ENCODE measurements at places on chromosomes 5 and 9.
A peak's percentile ranks its signal among the peaks of the same experiment; 100 is the strongest.

- no peaks in the 10 kb centered on the region for H3K36me3 ChIP-seq
- no peak overlapping the region for H3K4me3 ChIP-seq
- no peaks in the 10 kb centered on the region for H3K4me1 ChIP-seq
- no peak for DNase-seq
These were observed 838.0 kb upstream of the DMAC1 start for GRCh38 chr9:8637626-8638025.

DNA sequence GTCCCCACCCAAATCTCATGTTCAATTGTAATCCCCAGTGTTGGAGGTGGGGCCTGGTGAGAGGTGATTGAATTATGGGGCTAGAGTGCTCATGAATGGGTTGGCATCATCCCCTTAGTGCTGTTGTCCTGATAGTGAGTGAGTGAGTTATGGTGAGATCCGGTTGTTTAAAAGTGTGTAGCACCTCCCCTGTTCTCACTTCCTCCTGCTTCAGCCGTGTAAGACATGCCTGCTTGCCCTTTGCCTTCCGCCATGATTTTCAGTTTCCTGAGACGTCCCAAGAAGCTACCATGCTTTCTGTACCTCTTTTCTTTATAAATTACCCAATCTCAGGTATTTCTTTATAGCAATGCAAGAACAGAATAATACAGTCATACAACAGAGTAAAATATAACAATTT lies 742 bp upstream of the LECT2 start:
- no peaks in the 10 kb centered on the region for H3K36me3 ChIP-seq
- DNase-seq = no peak
- no peak overlapping the region for H3K4me3 ChIP-seq
- H3K27me3 ChIP-seq = peaks cover 17% of the 10 kb centered on the region

DNA sequence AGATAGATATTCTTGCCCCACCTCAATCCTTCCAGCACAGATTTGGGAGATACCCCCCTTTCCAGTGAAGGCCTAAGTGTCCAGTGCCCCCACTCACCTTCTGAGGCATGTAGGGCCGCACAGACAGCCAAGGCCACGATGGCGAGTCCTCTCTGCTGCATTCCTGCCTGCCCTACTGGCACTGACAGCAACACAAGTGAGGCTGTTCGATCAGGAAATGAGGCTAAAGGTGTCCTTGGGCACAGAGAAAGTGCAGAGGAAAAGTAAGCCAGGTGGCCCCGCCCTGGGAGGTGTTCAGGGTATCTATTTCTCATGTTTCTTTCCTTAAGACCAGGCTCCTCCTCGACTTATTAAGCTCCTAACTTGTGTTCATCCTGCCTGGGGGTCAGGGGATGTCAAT lies at the start of gene CCL28:
Gene CCL28, minus strand, starts transcription at position 236 of the 400 bp plus-strand sequence. Its CDS starts 75 bp downstream, at position 161.
- peaks cover 1% of the 10 kb centered on the region for H3K27me3 ChIP-seq
- no peak within 1 kb of the TSS for H3K27ac ChIP-seq
- DNase-seq = no peak
- H3K4me3 ChIP-seq = no peak within 1 kb of the TSS
- no peaks in the 10 kb centered on the region for H3K36me3 ChIP-seq

DNA sequence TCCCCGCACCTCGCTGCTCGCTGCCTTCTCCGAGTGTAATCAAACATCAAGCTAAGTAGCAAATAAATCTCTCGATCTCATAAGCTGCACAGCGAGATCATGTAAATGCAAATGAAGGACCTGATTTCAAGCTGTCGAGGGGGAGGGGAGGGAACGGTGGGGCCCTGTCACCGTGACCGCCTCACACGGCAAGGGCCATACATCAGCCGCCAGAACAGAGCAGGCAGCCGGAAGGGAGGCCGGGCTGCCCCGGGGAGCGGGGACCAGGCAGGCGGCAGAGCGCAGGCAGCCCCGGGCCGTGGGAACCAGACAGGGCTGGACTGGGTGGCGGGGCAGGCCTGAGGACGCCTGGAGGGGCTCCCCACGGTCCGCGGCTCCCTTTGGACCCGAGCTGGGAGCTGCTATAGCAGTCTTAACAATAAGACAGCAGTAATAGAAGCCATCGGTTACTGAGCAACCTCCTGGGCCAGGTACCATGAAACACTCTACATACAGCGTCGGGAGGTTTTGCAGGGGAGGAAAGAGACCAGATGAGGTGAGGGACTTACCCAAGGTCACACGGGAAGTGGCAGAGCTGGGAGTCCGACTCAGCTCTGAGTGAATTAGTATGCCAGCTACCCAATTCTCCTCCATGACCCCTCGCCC lies 76.8 kb downstream of the CFAP77 start:
- peak; percentile 76 for DNase-seq
- H3K4me1 ChIP-seq = peaks cover 24% of the 10 kb centered on the region
- peaks cover 52% of the 10 kb centered on the region for H3K27me3 ChIP-seq
- no peak overlapping the region for H3K27ac ChIP-seq

- H3K27me3 ChIP-seq = no peaks in the 10 kb centered on the region
- peak; percentile 77 for DNase-seq
- H3K4me3 ChIP-seq = no peak overlapping the region
- H3K36me3 ChIP-seq = peaks cover 32% of the 10 kb centered on the region
- H3K27ac ChIP-seq = peak overlapping the region; percentile 40
These were observed 8.4 kb downstream of the UBTD2 start for GRCh38 chr5:172274951-172275753.

- no peaks in the 10 kb centered on the region for H3K36me3 ChIP-seq
- H3K4me3 ChIP-seq = no peak overlapping the region
- H3K27me3 ChIP-seq = no peaks in the 10 kb centered on the region
- no peak for DNase-seq
- H3K4me1 ChIP-seq = no peaks in the 10 kb centered on the region
- H3K27ac ChIP-seq = no peak overlapping the region
These were observed 28.6 kb upstream of the SELENOP start for GRCh38 chr5:42840269-42840668.

DNA sequence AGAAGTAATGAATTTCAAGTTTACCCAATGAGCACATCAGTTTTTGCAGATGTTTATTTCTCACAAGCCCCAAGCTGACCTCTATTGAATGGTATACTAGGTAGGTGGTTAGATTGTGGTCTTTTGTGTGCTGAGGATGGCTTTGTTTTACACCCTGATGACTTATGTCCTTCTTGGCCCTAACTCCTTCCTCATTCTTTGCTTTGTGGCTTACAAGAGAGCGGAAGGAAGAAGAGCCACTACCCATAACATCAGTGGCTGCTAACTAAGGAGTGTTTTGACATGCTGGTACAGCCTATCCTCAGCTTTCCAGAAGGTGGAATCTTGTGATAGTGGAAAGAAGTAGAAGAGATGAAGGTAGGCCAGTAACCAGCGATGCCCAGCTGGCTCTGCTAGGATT lies 85.7 kb upstream of the NTRK2 start:
- H3K4me1 ChIP-seq = no peaks in the 10 kb centered on the region
- no peak overlapping the region for H3K27ac ChIP-seq
- no peaks in the 10 kb centered on the region for H3K36me3 ChIP-seq

- H3K27ac ChIP-seq = no peak overlapping the region
- H3K36me3 ChIP-seq = no peaks in the 10 kb centered on the region
These were observed 81.7 kb upstream of the CPEB4 start for GRCh38 chr5:173806270-173807035.

DNA sequence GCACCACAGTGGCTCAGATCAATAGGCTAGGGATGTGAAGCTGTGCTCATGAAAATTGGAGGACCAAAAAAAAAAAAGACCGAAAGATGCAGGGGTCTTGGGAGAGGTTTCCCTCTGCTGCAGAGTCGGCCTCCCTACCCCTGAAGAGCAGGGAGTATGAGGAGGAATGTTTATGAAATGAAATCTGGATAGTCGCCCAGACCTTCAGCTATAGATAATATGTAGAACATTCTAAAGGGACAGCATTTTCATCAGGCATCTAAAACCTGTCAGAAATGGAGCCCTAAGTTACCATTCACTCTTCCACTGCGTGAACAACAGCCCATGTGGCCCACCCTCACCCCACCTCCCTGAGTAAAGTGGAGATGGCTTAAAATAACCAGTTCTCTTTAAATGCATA lies 122.9 kb downstream of the TMEM174 start:
- H3K27me3 ChIP-seq = peaks cover 76% of the 10 kb centered on the region
- no peak overlapping the region for H3K27ac ChIP-seq

DNA sequence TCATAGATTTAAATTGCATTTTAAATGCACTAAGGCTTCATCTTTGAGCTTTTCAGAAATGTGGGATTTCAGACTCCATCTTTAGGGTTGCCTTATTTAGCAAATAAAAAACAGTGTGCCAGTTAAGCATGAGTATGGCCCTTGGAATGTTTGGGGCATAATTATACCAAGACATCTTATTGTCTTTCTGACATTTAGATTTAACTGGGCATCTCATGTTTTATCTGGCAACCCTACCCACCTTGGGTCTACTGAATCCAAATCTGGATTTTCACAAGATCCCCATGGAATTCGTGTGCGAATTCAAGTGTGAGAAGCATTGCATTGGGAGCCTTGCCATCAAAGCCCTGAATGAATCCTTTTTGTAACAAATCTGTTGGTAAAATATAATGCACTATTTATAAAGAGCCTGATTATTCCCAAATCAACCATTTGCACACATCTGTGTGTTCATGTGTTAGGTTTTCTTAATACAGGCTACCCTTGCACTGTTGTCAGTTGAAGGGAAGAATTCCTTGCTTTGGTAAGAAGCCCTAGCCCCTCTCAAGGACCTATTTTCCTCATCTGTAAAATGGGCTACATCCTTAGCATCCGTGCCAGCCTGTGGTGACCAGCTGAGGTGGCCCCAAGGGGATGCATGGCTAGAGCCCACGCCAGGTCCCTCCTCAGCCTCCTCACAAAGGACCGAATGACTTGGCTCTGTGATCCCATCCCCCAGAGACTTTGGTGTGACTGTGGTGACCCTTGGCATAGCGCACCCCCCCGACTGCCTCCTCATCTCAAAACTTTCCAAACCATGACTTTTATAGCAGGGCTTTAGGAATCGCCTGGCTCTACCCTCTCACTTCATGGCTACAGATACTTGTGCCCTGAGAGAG lies 8.1 kb downstream of the GSN start:
- no peaks in the 10 kb centered on the region for H3K36me3 ChIP-seq
- H3K27ac ChIP-seq = no peak overlapping the region
- peaks cover 3% of the 10 kb centered on the region for H3K27me3 ChIP-seq
- H3K4me1 ChIP-seq = peaks cover 5% of the 10 kb centered on the region
- DNase-seq = no peak

DNA sequence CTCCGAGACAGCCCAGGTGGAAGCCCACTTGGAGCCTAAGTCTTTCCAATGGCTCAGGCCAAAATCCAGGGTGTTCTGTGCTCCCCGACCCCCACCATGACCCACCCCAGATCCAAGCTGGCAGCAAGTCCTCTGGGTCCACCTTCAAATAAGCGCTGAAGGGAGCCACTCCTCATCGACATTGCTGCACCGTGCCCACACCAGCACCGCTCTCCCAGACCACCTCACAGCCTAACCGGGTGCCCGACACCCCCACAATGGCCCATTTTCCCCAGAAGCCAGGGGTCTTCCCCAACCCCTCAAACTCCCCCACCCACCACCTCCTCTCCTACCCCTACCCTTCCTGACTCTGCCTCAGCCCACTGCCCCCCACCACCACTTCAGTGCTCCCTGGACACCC lies 50.5 kb downstream of the SEMA4D start:
- peak overlapping the region; percentile 94 for H3K27ac ChIP-seq
- peaks cover 96% of the 10 kb centered on the region for H3K4me1 ChIP-seq
- no peaks in the 10 kb centered on the region for H3K27me3 ChIP-seq

DNA sequence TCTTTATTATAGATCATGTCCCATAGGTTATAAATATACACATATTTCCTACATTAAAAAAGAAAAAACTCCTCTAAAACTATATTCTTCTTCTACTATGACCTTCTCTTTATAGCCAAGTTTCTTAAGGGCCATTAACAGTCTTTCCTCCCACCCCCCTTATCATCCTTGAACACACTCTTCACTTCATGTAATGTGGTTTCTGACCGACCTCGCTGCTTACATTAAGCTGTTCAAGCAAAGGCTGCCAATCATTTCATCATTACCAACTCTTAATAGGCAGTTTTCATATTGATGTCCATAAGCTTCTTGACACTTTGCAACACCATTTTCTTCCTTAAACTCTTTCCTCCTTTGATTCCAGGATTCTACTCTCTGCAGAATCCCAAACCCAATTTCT lies 283.0 kb upstream of the PCSK5 start:
- DNase-seq = no peak
- H3K4me1 ChIP-seq = no peaks in the 10 kb centered on the region
- no peak overlapping the region for H3K4me3 ChIP-seq
- no peaks in the 10 kb centered on the region for H3K36me3 ChIP-seq
- no peak overlapping the region for H3K27ac ChIP-seq

GRCh38 chr5:96854067-96854466 lies 22.2 kb upstream of the ERAP2 start:
- no peak for DNase-seq
- H3K27ac ChIP-seq = no peak overlapping the region
- H3K4me3 ChIP-seq = no peak overlapping the region
- H3K36me3 ChIP-seq = no peaks in the 10 kb centered on the region
- no peaks in the 10 kb centered on the region for H3K4me1 ChIP-seq

DNA sequence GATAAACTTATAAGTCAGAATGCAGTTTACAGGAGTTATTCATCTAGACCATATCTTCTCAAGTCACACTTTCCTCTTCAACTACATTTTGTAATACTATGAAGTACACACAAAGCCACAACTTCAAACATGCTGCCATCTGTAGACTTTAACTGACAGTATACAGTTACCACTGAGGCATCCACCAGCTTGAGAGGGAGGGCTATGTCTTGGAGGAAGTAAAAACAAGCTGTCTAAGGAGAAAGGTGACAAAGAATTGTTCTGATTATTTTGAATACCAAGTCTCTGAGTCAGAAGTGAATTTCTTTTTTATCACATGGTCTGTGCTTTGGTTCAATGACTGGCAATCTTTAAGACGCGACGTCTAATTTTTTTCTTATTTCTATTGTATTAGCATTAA lies 97.6 kb upstream of the CDH10 start:
- H3K27ac ChIP-seq = no peak overlapping the region
- DNase-seq = no peak
- H3K4me3 ChIP-seq = no peak overlapping the region
- no peaks in the 10 kb centered on the region for H3K4me1 ChIP-seq
- H3K27me3 ChIP-seq = no peaks in the 10 kb centered on the region

GRCh38 chr5:158022837-158023236 lies 163.9 kb upstream of the CLINT1 start:
- no peaks in the 10 kb centered on the region for H3K4me1 ChIP-seq
- no peaks in the 10 kb centered on the region for H3K36me3 ChIP-seq
- no peak for DNase-seq
- H3K4me3 ChIP-seq = no peak overlapping the region

- H3K36me3 ChIP-seq = no peaks in the 10 kb centered on the region
- no peak overlapping the region for H3K27ac ChIP-seq
- DNase-seq = no peak
- peaks cover 18% of the 10 kb centered on the region for H3K27me3 ChIP-seq
These were observed 7.8 kb upstream of the TGFBI start for GRCh38 chr5:136021016-136021405.

GRCh38 chr5:166724284-166724683 lies 1567.2 kb upstream of the WWC1 start:
- no peaks in the 10 kb centered on the region for H3K27me3 ChIP-seq
- H3K36me3 ChIP-seq = no peaks in the 10 kb centered on the region
- H3K4me1 ChIP-seq = no peaks in the 10 kb centered on the region
- H3K27ac ChIP-seq = no peak overlapping the region
